ENCODE measurements at places on chromosomes 5 and 9.

DNA sequence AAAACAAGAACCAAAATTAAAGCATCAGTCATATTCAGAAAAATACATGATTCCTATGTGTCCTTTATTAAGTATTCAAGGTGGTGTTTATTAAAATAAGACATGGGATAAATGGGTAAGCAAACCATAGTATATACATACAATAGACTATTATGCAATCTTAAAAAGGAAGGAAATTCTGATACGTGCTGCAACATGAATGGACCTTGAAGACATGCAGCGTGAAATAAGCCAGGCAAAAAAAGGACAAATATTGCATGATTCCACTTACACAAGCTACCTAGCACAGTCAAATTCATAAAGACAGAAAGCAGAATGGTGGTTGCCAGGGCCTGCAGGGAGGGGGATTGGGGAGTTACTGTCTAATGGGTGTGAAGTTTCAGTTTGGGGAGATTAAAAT, 127.7 kb downstream of the DMAC1 start:
- DNase-seq = no peak

- DNase-seq = no peak
Observed at GRCh38 chr5:68463606-68464005, 248.1 kb downstream of the PIK3R1 start.

DNA sequence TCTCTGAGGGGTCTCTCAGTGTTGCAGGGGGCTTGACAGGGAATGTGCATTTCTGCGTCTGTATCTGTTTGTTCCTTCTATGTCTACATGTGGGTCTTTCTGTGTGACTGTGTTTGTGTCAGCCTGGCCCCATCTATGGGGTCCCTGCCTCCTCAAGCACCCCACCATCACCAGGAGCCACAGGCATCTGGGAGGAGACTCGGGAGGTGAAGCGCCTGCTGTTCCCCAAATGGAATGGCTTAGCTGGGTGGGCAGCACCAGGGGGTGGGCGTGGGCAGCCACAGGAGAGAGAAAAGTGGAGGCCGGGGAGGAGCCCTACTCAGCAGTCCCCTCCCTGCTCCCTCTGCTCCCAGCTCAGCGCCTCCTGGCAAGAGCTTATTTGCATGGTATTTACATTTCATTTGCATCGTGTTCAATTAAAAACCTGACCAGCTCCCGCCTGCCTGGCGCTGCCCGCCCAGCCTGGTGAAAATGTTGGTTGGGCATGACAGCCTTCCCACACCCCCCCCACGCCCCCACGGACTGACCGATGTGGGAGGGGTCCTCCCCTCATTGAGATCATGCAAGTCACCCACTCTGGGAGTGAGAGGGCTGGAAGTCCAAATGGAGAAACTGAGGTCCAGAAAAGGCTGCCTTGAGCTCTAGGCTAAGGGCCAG, 50.5 kb downstream of the CXXC5 start:
- DNase-seq = no peak

GRCh38 chr9:103245369-103245768, 250.2 kb downstream of the CYLC2 start:
- DNase-seq = no peak

DNA sequence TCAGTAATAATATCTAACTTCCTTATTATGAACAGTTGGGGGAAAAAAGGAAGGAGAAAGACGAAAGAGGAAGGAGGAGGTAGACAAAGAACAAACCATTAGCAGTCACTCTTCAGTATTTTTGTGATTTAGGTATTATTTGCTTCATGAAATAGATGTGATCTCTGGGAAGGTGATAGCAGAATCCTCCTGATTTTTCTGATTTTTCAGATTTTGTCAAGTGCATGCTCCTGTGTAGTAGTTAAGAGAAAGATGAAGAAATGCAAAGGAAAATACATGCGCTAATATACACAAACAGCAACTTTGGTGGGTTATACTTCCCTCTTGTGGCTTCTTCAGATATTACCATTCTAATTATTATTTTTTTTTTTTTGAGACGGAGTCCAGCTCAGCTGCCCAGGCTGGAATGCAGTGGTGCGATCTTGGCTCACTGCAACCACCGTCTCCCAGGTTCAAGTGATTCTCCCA, 31.6 kb downstream of the LMNB1 start:
- DNase-seq = no peak

GRCh38 chr9:36318212-36318802, 60.1 kb upstream of the GNE start:
- DNase-seq = no peak

DNA sequence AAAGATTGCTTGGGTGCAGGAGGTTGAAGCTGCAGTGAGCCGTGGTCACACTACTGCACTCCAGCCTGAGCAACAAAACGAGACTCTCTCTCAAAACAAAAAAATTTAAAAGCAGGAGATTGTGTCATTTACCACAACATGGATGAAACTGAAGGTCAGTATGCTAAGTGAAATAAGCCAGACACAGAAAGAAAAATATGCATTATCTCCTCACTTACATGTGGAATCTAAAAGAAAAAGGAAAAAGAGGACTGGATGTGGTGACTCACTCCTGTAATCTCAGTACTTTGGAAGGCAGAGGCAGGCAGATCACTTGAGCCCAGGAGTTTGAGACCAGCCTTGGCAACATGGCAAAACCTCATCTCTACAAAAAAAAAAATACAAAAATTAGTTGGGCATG, 146.8 kb upstream of the DAPK1 start:
- no peak for DNase-seq

DNA sequence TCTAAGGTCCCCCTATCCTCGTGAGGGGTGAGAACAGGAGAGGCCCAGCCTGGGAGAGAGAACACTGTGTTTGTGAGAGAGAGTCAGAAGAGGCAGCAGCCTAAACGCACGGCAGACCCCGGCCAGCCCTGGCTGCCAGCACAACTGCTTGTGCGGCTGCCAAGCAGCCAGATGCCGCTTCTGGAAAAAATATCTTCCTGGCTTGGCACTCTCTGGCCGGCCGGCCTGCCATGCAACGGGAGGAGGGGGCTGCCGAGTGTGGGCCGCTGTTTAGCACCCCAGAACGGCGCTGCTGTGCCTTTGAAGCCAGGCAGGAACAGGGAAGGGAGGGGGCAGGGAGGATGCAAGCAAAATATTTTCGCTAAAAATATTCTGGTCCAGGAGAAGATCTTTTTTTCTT, 105.0 kb downstream of the FGF18 start:
- DNase-seq = no peak

GRCh38 chr5:127410959-127411358, 106.5 kb upstream of the PRRC1 start:
- no peak for DNase-seq

DNA sequence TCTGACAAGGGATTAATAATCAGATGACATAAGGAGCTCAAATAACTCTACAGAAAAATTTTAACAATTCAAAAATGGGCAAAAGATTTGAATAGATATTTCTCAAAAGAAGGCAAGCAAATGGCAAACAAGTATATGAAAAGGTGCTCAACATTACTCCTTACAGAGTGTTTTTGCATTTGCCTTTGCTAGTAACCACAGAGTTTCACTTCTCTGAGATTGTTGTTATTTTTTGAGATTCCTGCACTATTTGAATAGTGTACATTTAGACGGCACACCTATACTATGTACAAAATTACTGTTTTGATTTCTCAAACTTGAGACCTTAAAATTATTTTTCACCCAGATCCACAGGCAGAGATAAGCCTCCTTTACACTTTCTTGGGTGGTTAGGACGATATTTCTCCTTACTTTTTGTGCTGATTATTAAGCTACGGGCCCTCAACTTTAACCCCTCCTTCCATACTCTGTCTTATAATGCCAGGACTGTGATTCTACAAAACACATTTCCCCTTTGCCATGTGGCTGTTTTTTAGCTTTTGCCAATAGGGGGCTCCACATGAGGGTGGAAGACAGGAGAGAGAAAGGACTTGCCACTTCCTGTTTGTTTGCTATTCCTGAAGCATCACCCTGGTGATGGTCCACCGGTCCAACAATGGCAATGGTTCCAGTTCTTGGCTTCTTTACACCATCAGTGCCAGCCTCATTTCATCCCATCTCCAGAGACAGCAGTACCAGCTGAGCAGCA, 65.0 kb upstream of the DAP start:
- DNase-seq = no peak
